ENCODE measurements at places on chromosomes 5 and 9. TPM values are rescaled to one million over a fixed set of nuclear protein-coding genes. Genes with fewer than 3 reads are reported as not detected.

GRCh38 chr5:159877894-159878448 is 38.3 kb upstream of the ADRA1B start:
- peaks cover 21% of the 10 kb centered on the region for H3K27me3 ChIP-seq
- H3K36me3 ChIP-seq = no peaks in the 10 kb centered on the region
- peak overlapping the region; percentile 85 for H3K27ac ChIP-seq
- H3K4me3 ChIP-seq = no peak overlapping the region
- H3K4me1 ChIP-seq = peaks cover 3% of the 10 kb centered on the region

DNA sequence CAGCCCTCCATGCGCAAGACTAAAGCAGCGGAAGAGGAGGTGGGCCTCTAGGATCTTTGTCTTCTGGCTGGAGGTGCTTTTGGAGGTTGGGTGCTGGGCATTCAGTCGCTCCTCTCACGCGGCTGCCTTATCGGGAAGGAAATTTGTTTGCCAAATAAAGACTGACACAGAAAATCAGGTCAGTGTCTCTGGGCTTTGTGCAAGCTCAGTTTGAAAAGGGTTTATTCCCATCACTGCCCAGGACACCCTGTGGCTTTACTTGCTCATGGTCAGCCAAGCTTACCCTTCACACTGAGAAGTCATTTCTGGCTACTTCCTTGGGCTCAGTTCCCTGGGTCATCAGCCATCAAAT is 10.5 kb downstream of the SLC2A8 start:
- H3K27ac ChIP-seq = no peak overlapping the region
- no peak for DNase-seq
- H3K4me3 ChIP-seq = no peak overlapping the region
- no peaks in the 10 kb centered on the region for H3K27me3 ChIP-seq

The AIF1L gene
- 71.1 TPM for total RNA-seq

DNA sequence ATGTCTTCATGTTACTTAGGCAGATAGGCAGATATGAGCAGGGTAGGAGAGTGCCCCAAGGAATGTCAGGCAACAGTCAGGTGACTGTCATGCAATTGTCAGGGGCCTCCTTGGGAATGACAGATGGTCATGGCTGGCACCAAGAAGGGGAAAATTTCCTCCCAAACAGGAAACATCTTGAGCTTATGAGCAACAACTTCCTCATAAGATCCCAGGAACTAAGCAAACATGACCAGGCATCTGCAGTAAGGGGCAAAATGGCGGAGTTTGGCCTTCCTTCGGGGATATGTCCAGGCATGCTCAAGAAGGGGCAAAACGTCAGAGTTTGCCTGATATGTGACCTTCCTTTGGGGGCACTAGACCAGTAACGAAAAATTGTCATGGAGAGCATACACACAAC is 591.8 kb downstream of the PDE4D start:
- H3K36me3 ChIP-seq = no peaks in the 10 kb centered on the region
- H3K27me3 ChIP-seq = no peaks in the 10 kb centered on the region
- no peak overlapping the region for H3K4me3 ChIP-seq
- peaks cover 4% of the 10 kb centered on the region for H3K4me1 ChIP-seq
- no peak for DNase-seq
- no peak overlapping the region for H3K27ac ChIP-seq

The PCDHA4 gene
- total RNA-seq = 27.8 TPM

DNA sequence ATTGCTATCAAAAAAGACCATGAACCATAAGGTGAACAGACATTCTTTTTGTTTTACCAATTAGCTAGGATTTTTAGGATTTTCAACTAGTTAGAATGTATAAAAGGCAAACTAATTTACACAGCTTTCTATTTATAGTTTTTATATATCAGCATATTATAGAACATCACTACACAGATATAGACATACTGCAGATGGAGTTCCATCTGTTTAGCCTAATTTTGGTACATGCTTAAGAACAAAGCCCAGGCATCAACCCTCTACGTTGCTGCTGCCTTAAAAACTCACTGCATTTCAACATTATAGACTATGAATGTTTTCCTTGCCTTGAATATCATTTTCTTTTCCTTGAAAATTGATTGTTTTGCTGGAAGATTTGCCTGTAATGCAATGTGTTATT is 2227.5 kb upstream of the C9orf72 start:
- no peaks in the 10 kb centered on the region for H3K27me3 ChIP-seq
- no peaks in the 10 kb centered on the region for H3K36me3 ChIP-seq
- H3K4me3 ChIP-seq = no peak overlapping the region
- DNase-seq = no peak
- H3K4me1 ChIP-seq = no peaks in the 10 kb centered on the region

The SLC34A1 gene
- total RNA-seq = not detected

DNA sequence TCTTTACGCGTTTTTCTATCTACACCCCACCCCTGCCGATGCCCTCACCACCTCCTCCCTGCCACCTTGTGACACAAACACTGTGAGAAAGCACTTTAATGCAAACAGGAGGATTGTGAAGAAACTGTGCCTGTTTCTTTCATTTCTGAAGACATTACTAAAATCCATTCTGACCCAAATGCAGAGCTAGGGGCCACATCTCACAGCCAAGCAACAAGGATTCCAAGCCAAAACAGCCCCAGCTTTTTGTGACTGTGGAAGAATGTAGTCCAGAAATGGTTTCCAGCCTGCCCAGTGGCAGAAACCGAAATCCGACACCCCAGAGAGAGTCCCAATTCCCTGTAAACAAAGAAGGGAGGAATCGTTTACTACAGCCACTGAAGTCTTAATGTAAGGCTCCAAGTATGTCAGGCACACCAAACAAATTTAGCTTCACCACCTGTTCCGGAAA is 190.9 kb downstream of the TTC39B start:
- DNase-seq = no peak
- no peaks in the 10 kb centered on the region for H3K36me3 ChIP-seq
- H3K27me3 ChIP-seq = peaks cover 3% of the 10 kb centered on the region
- H3K4me3 ChIP-seq = no peak overlapping the region

The TYRP1 gene
- not detected for total RNA-seq

GRCh38 chr5:107601076-107601475 is 69.7 kb downstream of the EFNA5 start:
- H3K4me1 ChIP-seq = peaks cover 24% of the 10 kb centered on the region
- H3K4me3 ChIP-seq = no peak overlapping the region
- DNase-seq = no peak
- no peaks in the 10 kb centered on the region for H3K36me3 ChIP-seq

DNA sequence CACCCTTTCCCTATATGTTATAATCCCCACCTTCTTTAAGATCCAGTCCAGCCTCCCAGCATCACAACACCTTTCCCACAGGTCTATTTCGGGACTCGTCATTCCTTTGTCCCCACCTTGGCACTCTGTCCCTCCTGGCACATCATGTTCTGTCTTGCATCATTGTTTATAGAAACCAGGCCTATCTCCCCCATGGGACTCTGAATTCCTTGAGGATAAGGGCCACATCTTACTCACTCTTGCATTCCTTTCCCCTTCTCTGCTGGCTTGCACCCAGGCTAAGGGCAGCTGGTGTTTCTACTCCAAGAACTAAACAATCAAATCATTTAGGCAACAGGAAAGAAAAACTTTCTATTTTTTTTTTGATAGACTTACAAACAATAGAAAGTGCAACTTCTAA is 205.7 kb downstream of the AGTPBP1 start:
- no peak overlapping the region for H3K4me3 ChIP-seq
- no peaks in the 10 kb centered on the region for H3K4me1 ChIP-seq
- H3K27ac ChIP-seq = no peak overlapping the region
- H3K27me3 ChIP-seq = peaks cover 3% of the 10 kb centered on the region

The NPDC1 gene
- total RNA-seq = 73.2 TPM

DNA sequence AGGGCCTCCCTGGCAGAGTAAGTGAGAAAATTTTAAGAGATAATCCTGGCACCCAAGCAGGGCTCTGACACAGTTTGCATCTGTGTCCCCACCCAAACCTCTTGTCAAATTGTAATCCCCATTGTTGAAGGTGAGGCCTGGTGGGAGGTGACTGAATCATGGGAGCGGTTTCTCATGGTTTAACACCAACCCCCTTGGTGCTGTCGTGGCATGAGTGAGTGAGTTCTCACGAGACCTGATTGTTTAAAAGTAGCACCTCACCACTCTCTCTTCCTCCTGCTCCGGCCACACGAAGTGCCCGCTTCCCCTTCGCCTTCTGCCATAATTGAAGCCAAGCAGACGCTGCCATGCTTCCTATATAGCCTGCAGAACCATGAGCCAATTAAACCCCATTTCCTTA is 80.1 kb downstream of the FBXW11 start:
- H3K27ac ChIP-seq = peak overlapping the region; percentile 95
- DNase-seq = no peak
- no peak overlapping the region for H3K4me3 ChIP-seq
- H3K4me1 ChIP-seq = peaks cover 9% of the 10 kb centered on the region

- no peaks in the 10 kb centered on the region for H3K4me1 ChIP-seq
- H3K36me3 ChIP-seq = peaks cover 59% of the 10 kb centered on the region
- H3K27ac ChIP-seq = peak overlapping the region; percentile 77
- no peak for DNase-seq
- no peak overlapping the region for H3K4me3 ChIP-seq
Measured at GRCh38 chr5:141431286-141431685, 979 bp downstream of the PCDHGA12 start.

DNA sequence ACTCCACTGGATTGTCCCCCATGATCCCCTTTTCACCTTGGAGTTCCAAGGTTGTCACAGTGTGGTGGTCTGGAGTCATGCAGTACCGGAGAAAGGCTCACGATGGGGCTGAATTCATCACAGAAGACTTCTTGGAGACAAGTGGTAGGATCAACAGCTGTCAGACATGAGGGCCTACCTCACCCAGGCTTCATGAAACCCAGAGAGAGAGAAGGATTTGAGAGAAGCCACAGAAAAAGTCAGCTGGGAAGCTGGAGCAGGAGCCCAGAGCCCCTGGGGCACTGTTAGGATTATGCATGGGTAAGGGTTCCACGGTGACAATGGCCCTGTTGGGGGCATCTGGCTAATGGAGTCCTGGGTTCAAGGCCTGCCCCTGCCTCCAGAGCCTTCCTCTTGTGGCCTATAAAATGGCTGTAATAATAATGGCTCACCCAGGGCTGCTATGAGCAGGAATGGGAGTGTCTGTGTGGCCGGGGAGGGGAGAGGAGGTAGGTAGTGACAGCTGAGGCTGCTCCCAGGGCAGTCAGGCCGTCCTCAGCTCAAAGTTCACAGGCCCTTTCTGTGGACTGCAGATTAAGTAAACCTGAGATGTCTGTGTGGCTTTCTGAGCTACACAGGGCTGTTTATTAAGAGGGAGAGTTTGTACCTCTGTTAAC is 910 bp downstream of the TRIM14 start:
- no peak for DNase-seq
- H3K27me3 ChIP-seq = peaks cover 19% of the 10 kb centered on the region
- H3K4me1 ChIP-seq = peaks cover 5% of the 10 kb centered on the region

- no peak for DNase-seq
- no peaks in the 10 kb centered on the region for H3K4me1 ChIP-seq
- peaks cover 2% of the 10 kb centered on the region for H3K27me3 ChIP-seq
- H3K27ac ChIP-seq = no peak overlapping the region
- H3K4me3 ChIP-seq = no peak overlapping the region
- H3K36me3 ChIP-seq = no peaks in the 10 kb centered on the region
Measured at GRCh38 chr5:170059221-170059620, 46.5 kb upstream of the FOXI1 start.

GRCh38 chr9:70147196-70147595 is 103.5 kb downstream of the MAMDC2 start:
- no peak overlapping the region for H3K4me3 ChIP-seq
- peaks cover 4% of the 10 kb centered on the region for H3K4me1 ChIP-seq
- H3K27ac ChIP-seq = no peak overlapping the region
- H3K27me3 ChIP-seq = no peaks in the 10 kb centered on the region
- no peaks in the 10 kb centered on the region for H3K36me3 ChIP-seq

- no peak overlapping the region for H3K4me3 ChIP-seq
- peaks cover 10% of the 10 kb centered on the region for H3K36me3 ChIP-seq
- no peak overlapping the region for H3K27ac ChIP-seq
- no peaks in the 10 kb centered on the region for H3K4me1 ChIP-seq
Measured at GRCh38 chr5:43680286-43680685, 77.3 kb downstream of the NNT start.

The CTXN3 gene
- total RNA-seq = not detected
